ENCODE measurements at places on chromosomes 7 and 10. TPM values are rescaled to one million over a fixed set of nuclear protein-coding genes. Genes with fewer than 3 reads are reported as not detected.

CPA4 gene
- not detected for total RNA-seq

URGCP gene
- total RNA-seq: 29.2 TPM

CFAP69 gene
- total RNA-seq: 14.3 TPM

ITGB1 gene
- 547 TPM for total RNA-seq

CD36 gene
- total RNA-seq: 51.3 TPM

SBDS gene
- 119 TPM for total RNA-seq

LRRC61 gene
- 11.6 TPM for total RNA-seq

- no peak overlapping the region for H3K27ac ChIP-seq
- H3K4me3 ChIP-seq: no peak overlapping the region
- no peaks in the 10 kb centered on the region for H3K27me3 ChIP-seq
Measured at GRCh38 chr10:97868134-97868685, 18.6 kb downstream of the GOLGA7B start.

- H3K4me3 ChIP-seq: peak overlapping the region; percentile 81
- H3K27ac ChIP-seq: peak overlapping the region; percentile 99
- peaks cover 3% of the 10 kb centered on the region for H3K36me3 ChIP-seq
- peaks cover 46% of the 10 kb centered on the region for H3K4me1 ChIP-seq
- no peaks in the 10 kb centered on the region for H3K27me3 ChIP-seq
- peak; percentile 73 for DNase-seq
Measured at GRCh38 chr10:6204341-6205191, 1.8 kb downstream of the PFKFB3 start.

DNA sequence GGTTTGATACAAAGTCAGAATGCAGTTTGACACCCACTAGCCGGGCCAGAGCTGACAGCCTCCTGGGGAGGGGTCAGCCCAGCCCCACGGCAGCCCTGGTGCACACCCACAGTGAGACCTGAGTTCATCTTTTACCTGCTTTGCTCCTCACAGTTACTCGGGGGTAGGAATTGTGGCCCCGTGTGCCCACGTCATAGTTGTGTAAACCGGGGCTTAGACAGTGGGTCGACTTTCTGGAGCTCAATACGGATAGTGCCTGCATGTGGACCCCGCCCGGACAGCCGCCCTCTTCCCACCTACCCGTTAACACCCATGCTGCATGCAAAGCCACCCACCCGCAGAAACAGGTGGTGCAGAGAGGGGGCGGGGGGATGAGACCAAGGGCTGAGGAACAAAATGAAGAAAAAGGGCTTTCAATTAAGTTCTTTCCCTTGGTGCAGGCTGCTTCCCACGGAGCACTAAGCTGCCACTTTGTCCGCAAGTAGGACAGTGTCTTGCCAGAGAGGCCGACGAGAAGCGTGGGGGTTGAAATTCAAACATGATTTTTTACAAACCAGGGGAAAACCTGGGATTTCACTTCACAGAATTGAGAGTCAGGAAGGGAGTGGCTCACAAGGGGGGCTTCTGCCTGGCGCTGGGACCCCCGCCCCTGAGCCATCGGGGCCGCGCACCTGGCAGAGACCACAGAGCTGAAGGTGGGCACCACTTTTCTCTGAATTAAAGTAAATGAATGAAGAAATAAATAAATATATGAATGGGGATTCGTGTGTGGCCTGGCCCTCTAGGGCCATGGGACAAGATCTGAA, 24.6 kb upstream of the FOXL3 start:
- peaks cover 18% of the 10 kb centered on the region for H3K36me3 ChIP-seq
- no peaks in the 10 kb centered on the region for H3K27me3 ChIP-seq
- peaks cover 18% of the 10 kb centered on the region for H3K4me1 ChIP-seq

- no peaks in the 10 kb centered on the region for H3K4me1 ChIP-seq
- no peaks in the 10 kb centered on the region for H3K36me3 ChIP-seq
- no peak overlapping the region for H3K4me3 ChIP-seq
- DNase-seq: no peak
- no peak overlapping the region for H3K27ac ChIP-seq
- no peaks in the 10 kb centered on the region for H3K27me3 ChIP-seq
Measured at GRCh38 chr7:123505221-123505620, 29.2 kb downstream of the IQUB start.

- H3K4me1 ChIP-seq: no peaks in the 10 kb centered on the region
- H3K27me3 ChIP-seq: no peaks in the 10 kb centered on the region
- H3K4me3 ChIP-seq: no peak overlapping the region
- no peaks in the 10 kb centered on the region for H3K36me3 ChIP-seq
- H3K27ac ChIP-seq: no peak overlapping the region
Measured at GRCh38 chr7:107693396-107693795, 32.8 kb downstream of the SLC26A4 start.

GRCh38 chr10:58824396-58824795, 311.7 kb downstream of the BICC1 start:
- peaks cover 5% of the 10 kb centered on the region for H3K4me1 ChIP-seq
- H3K27me3 ChIP-seq: no peaks in the 10 kb centered on the region
- no peak overlapping the region for H3K4me3 ChIP-seq

DNA sequence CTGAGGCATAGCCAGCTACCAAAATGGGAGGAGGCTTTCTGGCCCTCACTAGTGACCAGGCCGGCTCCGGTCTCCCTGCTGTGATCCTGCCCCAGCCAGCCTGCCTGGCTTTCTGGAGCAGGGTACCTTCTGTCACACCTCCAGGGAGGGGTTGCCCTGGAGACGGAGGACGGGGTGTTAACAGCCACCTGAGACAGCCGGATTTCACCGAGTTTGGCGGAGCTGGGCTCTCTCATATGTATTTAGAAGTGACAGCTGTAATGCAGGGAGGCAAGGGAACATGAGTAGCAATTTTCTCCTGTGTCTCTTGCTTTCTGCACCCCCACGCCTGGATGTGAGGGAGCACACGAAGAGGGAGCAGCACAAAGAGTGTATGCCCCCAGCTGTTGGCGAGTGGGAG, 473.3 kb downstream of the PLXNA4 start:
- no peaks in the 10 kb centered on the region for H3K4me1 ChIP-seq
- no peaks in the 10 kb centered on the region for H3K27me3 ChIP-seq
- no peak overlapping the region for H3K4me3 ChIP-seq
- no peak for DNase-seq
- H3K36me3 ChIP-seq: no peaks in the 10 kb centered on the region

DNA sequence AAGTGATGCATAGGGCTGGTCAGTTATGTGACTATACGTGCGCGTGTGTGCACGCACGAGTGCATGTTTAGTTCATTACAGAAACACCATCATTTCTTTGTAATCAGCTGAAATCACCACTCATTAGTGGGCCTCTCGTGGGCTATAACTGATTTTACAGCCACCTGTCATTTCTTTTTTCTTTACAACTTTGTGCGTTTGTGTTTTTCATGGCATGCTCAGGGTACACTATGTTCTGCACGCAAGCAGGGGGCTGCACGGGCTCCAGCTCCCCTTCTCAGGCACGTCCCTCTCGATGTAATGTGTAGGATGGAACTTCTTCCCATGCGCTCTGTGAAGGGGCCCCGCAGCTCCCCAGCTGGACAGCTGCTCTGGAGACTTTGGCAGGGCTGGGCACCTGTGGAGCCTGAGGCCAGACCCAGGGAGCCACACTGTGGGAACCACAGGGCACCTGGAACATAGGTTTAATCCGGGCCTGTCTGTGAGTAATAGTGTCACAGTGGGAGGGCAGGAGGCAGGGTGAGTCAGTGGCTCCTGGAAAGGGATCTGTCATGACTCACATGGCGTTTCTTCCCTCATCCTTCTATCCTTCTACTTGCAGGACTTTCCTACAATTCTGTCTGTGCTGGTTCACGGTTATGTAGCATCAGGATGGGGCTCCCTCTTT, 4.9 kb downstream of the GCK start:
- H3K27me3 ChIP-seq: peaks cover 14% of the 10 kb centered on the region
- H3K4me3 ChIP-seq: no peak overlapping the region
- no peaks in the 10 kb centered on the region for H3K4me1 ChIP-seq
- H3K36me3 ChIP-seq: no peaks in the 10 kb centered on the region
- no peak for DNase-seq
- H3K27ac ChIP-seq: no peak overlapping the region

DNA sequence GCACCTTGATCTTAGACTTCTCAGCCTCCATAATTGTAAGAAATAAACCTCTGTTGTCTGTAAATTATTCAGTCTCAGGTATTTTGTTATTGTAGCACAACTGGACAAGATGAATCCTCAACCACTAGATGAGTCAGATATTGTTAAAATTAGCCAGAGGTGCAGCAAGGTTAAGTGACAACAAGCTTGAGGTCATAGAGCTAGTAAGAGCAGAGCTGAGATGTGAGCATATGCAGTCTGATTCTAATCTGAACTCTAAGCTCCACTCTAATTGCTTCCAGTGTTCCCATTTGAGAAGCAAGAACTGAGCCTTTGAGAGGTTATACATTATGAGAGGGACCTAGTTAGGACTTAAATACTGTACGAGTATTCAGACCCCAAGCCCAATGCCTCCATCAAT, 93.1 kb downstream of the FZD1 start:
- H3K36me3 ChIP-seq: no peaks in the 10 kb centered on the region
- no peak overlapping the region for H3K27ac ChIP-seq
- no peaks in the 10 kb centered on the region for H3K4me1 ChIP-seq
- H3K27me3 ChIP-seq: no peaks in the 10 kb centered on the region
- H3K4me3 ChIP-seq: no peak overlapping the region
- DNase-seq: no peak

DNA sequence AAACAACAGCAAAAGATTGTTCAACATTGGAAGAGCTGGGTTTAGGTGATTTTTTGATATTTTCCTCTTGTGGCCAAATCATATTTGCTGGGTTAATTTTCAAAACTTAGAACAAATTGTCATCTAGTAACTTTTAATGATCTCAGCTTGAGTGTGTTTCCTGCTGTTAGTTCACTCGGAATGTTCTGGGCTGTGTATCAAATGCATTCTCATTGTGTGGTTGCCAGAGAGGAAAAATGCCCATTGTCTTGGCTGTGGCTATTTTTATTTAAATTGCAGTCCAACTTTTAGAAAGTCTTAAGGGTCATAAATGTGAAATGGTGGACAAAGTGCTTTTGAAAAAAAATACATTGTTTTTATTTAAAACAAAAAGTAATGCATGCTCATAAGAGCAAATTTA, 542.0 kb downstream of the TNS3 start:
- peak overlapping the region; percentile 5 for H3K27ac ChIP-seq
- H3K27me3 ChIP-seq: no peaks in the 10 kb centered on the region
- H3K36me3 ChIP-seq: no peaks in the 10 kb centered on the region
- H3K4me1 ChIP-seq: no peaks in the 10 kb centered on the region

- H3K27me3 ChIP-seq: no peaks in the 10 kb centered on the region
- H3K36me3 ChIP-seq: no peaks in the 10 kb centered on the region
Measured at GRCh38 chr10:119737823-119738222, 12.0 kb downstream of the INPP5F start.

DNA sequence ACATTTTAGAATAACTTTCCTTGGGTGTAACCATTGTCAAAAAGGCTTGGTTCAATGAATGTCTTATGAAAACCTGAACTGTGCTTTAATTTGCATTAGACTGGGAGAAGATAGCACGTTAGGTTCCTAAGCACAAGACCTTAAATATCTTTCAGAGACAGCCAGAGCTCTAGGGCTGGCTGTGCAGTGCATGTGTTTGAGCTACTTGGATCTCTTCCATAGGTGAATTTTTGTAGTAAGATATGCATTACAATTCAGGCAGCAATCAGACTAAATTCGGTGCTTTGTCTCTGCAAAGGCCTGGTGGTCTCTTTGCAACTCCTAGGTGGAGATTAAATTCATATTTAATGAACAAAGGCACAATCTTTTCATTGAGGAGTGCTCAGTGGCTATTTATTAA, 192.0 kb downstream of the ZNF438 start:
- peaks cover 1% of the 10 kb centered on the region for H3K36me3 ChIP-seq
- H3K4me1 ChIP-seq: no peaks in the 10 kb centered on the region
- no peak overlapping the region for H3K27ac ChIP-seq
- DNase-seq: no peak
- no peak overlapping the region for H3K4me3 ChIP-seq
- no peaks in the 10 kb centered on the region for H3K27me3 ChIP-seq

DNA sequence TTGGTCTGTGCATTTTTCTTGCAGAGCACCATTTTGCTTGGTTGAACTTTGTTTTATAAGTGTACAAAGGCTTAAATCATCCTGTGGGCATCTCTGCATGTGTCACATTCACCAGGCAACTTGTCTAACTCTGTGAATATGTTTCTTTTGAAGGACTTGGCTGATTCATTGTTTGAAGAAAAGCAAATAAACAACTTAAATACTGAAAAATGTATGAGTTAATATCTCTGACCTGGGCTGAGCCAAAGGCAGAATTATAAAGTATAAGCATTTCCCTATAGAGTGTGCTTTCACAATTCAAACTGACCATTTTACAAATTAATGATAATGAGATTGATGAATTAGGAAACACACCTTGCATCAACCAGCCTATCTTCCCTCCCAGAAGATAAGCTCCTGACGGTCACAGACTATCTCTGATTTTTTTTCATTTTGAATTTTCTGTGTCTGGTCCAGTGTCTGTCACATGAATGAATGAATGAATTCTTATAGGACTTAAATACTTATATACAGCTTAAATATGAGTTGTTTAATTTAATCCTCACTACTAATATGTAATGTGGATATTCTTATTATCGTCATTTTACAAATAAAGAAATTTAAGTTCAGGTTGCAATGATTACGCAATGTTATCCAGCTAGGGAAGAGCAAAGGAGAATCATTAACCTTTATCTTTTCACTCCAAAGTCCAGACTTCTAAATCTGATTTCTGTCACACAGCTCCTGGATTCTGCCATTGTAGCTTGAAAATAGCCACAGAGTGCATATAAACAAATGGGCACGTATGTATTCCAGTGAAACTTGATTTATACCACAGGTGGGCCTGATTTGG, 182.0 kb upstream of the PHYHIPL start:
- DNase-seq: no peak
- no peak overlapping the region for H3K4me3 ChIP-seq
- H3K27ac ChIP-seq: no peak overlapping the region
- H3K4me1 ChIP-seq: no peaks in the 10 kb centered on the region
- no peaks in the 10 kb centered on the region for H3K27me3 ChIP-seq

GRCh38 chr7:129298268-129298893, 73.6 kb downstream of the AHCYL2 start:
- DNase-seq: peak; percentile 76
- H3K27ac ChIP-seq: no peak overlapping the region
- H3K36me3 ChIP-seq: no peaks in the 10 kb centered on the region
- H3K4me3 ChIP-seq: no peak overlapping the region
- peaks cover 20% of the 10 kb centered on the region for H3K4me1 ChIP-seq
- no peaks in the 10 kb centered on the region for H3K27me3 ChIP-seq

- no peaks in the 10 kb centered on the region for H3K27me3 ChIP-seq
- H3K4me1 ChIP-seq: no peaks in the 10 kb centered on the region
- no peak overlapping the region for H3K27ac ChIP-seq
- H3K4me3 ChIP-seq: no peak overlapping the region
- no peaks in the 10 kb centered on the region for H3K36me3 ChIP-seq
Measured at GRCh38 chr7:122972056-122972455, 23.4 kb downstream of the TAS2R16 start.

- no peak overlapping the region for H3K4me3 ChIP-seq
- no peaks in the 10 kb centered on the region for H3K27me3 ChIP-seq
- DNase-seq: no peak
- H3K36me3 ChIP-seq: no peaks in the 10 kb centered on the region
Measured at GRCh38 chr7:53245721-53246120, 210.3 kb downstream of the POM121L12 start.

- no peaks in the 10 kb centered on the region for H3K27me3 ChIP-seq
- H3K4me1 ChIP-seq: peaks cover 45% of the 10 kb centered on the region
- H3K27ac ChIP-seq: peak overlapping the region; percentile 81
- DNase-seq: peak; percentile 81
Measured at GRCh38 chr7:668139-668931, 58.2 kb upstream of the DNAAF5 start.

- H3K4me1 ChIP-seq: peaks cover 3% of the 10 kb centered on the region
- no peak overlapping the region for H3K4me3 ChIP-seq
- no peaks in the 10 kb centered on the region for H3K27me3 ChIP-seq
- no peak overlapping the region for H3K27ac ChIP-seq
Measured at GRCh38 chr7:27605689-27606269, 56.9 kb downstream of the HIBADH start.
